Activated naive CD4-positive, alpha-beta T cell (primary cell): ENCODE measurements at places on chromosomes 5 and 9.

- DNase-seq, result no peak
These were observed 213.6 kb downstream of the MAPKAP1 start for GRCh38 chr9:125493384-125493783.

- DNase-seq, result no peak
These were observed 99.9 kb downstream of the FAM174A start for GRCh38 chr5:100634937-100635534.

DNA sequence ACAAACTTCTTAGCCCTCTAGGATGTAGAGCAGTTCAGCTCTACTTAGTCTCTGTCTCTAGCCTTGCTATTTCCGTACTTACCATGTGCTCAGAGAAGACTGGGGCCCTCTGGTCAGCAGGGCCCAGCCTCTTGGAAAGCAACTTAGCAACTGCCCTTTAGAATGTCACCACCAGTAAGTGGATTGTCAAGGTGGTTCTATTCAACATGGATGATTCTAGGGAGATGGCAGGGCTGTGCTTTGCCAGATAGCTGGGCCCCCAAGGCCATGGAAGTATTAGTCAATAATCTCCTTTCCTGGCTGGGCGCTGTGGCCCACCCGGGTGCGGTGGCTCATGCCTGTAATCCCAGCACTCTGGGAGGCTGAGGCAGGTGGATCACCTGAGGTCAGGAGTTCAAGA, 177.6 kb upstream of the MVB12B start:
- no peak for DNase-seq

DNA sequence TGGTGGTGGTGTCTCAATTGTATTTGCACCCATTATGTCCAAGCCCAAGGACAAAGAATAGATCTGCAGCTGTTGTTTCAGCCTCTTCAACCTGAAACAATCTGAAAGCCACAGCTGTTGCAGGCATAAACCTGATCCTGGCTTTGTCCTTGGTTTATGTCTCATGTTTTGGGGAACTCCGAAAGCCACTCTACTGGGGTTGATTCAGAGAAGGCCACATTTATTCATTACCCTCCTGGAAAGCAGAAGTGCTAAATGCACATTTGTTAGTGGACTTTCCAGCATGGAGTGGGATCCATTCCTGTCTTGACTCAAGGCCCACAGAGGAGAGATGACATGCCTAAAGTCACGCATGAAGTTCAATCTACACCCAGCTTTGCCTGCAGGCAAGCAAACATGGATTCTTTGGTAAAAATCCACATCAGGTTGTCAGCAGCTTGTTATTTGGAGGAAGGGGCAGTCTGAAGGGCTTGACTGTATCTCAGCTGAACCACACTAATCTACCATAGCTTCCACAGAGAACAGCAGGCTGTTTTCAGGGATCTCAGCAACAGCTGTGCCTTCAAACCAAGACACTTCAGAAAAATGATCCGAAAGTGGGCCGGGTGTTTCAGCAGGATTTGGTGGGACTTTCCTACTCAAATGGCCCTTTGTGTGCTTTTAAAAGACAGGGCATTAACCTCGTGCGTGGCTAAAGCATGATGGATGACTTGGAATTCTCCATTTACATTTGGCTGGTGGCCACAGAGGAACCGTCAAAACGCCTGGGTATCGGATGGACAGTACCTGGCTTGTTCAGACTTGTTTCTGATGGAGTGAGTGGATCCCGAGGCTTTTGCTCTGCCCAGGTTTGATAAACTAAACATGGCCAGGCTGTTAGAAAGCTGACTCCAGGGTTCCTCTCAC, 36.2 kb upstream of the ADAM19 start:
- DNase-seq, result no peak

DNA sequence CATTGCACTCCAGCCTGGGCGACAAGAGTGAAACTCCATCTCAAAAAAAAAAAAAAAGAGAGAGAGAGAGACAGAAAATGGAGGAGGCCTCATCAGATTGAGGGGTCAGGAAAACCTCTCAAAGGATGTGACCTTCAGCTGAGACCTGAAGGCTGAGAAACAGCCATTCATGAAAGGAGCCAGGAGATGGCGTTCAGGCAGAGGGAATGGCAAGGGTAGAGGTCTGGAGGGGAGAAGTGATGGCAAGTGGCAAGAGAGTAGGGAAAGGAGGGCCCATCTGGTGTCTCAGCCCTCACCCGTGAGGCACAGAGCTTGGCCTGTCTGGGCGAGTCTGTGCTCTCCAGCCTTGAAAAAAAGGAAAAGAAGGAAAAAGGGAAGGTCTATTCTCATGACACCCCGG, 17.0 kb downstream of the CAMK2A start:
- no peak for DNase-seq

- no peak for DNase-seq
These were observed 273.4 kb downstream of the NR3C1 start for GRCh38 chr5:143129910-143130612.

GRCh38 chr5:145922059-145922458, 14.3 kb upstream of the SH3RF2 start:
- no peak for DNase-seq

DNA sequence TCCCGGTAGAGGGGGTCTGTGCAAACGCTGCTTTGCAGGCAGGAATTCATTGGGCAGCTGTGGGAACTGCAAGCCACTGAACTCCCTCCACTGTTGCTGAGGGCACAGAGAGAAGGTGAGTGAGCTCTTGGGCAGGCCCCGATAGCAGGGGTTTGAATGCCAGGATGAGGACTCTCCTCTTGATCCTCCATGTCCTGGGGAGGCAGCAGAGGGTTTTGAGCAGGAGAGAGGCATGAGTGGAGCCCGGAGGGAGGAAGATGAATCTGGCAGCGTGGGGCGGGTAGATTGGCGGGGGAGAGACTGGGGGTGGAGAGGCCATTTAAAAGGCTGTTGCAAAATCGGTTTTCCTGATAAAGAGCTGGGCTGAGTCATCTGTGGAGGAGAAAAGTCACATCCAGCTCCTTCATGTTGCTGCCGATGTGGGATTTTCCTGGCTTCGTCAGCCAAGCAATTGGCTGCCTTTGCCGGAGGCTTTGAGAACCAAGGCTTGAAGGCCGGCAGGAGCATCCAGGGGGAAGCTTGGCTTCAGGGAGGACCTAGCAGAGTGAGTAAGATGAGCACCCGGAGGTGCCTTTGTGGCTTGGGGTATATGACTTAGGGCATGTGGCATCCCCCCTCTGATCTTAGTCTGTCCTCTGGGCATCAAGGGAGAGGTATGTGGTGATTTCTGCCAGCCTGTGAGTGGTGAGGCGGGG, at the start of gene SYNPO:
SYNPO (plus strand) TSS at position 350 of the 695 bp plus-strand sequence. CDS start 7,616 bp downstream, outside the sequence.
- DNase-seq, result no peak

DNA sequence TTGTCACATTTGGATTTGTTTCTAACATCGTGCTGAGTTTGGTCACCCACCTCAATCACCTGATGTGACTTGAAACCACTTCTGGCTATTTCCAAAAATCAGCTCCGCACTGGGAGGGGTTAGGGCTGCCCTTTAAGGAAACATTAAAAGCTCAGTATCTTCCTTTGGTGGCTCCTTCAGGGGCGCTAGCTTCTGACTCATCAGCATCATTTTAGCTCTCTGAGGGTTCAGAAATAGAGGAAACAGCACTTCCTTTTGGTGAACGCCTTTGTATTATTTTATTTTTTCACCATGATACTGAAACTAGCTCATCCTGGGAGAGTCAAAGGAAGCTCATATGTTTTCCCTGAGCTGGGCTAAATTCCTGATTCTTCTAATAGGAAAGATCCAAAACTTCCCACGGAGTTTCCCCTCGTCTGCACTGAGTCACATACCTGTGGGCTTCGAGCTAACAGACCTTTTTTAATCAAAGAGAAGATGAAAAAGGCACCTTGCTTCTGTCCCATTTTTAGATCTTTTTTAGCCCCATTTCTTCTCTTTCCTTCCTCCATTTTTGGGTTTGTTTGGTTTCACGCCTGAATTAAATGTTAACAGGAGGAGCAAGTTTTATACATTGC, 48.2 kb downstream of the ROPN1L start:
- no peak for DNase-seq

DNA sequence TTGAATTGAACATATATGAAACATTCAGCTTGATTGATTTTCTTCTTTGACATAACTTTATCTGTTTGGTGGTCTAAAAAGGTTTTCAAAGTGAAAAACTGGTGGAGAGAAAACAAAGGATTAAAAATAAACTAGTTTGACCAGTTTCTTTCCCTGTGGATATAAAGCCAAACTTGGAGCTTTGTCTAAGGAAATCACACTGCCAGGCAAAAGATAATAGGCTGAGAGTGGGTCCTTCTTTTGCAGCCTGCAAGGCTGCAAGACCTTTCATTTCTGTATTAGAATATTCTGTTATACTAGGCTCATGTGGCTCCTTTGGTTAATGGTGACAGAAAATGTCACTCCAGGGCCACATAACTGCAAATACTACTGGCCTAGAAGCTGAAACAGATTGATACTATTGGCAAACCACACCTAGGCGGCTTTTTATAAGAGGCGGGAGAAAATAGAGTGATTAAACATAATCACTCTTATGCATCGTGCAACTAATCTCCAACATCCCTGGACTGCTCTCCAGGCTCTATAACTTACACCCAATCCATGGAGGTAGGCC, 129.1 kb upstream of the ZNF462 start:
- no peak for DNase-seq

- no peak for DNase-seq
These were observed 266.6 kb upstream of the GAS1 start for GRCh38 chr9:87213948-87214347.

DNA sequence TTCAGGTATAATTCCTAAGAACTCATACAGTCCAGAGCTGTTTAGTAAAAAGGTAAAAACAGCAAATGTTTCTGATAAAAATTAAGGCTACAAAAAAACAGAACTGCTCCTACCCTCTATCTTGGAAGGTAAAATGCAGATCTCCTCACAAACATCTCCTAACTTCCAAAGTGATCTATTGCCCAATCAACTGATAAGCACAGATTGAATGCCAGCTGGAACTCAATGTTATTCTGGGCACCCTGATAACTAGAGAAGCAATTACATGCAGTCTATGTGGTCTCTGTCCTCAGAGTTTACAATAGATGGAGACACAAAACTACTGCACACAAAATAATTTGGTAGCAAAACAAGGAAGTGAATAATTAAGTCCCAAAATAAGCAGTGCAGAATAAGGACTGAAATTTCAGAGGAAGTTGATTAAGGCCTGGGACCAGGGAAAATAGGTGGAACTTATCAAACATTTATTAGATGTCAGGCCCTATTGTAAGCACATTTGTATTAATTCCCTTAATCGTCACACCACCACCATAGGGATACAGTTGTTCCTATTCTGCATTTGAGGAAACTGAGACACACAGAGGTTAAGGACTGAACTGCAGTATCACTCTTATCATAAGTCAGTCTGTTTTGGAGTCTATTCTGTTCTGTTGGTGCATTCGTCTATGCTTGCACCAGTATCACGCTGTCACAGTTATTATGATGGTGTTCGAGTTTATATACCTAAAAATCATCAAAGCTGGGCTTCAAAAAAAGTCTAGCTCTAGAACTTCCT, 102.2 kb upstream of the TARS1 start:
- no peak for DNase-seq

DNA sequence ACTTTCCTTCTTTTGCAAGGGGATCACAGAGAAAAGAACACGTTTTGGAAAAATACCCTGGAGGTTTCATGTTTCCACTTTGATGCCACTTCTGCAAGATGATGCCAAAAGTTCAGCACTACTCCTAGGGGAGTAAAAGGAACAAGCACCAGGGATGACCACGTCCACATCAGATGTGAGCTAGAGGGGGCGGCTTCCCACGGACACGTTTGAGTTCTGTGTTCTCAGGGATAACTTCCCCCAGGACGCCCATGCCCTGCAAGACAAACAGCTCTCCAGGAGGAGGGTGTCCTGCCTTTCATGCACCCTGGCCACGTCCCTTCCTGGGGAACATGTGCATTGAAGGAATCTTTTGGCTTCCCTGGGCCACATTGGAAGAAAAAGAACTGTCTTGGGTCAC, 66.6 kb upstream of the TRIO start:
- DNase-seq, result no peak

DNA sequence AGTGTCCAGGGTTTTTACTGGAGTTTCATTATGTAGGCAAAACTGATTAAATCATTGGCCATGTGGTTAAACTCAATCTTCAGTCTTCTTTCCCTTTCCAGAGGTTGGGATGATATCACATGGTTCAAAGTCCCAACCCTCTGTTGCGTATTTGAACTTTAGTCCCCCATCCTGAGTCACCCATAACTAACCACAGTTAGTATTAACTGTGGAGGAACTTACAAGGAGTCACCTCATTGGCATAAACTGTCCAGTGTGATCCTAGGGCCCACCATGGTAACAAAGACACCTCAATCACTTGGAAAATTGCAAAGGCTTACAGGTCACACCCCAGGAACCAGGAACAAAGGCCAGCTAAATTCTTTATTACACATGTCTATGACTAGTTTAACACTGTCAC, 188.5 kb downstream of the COX7C start:
- DNase-seq, result no peak

DNA sequence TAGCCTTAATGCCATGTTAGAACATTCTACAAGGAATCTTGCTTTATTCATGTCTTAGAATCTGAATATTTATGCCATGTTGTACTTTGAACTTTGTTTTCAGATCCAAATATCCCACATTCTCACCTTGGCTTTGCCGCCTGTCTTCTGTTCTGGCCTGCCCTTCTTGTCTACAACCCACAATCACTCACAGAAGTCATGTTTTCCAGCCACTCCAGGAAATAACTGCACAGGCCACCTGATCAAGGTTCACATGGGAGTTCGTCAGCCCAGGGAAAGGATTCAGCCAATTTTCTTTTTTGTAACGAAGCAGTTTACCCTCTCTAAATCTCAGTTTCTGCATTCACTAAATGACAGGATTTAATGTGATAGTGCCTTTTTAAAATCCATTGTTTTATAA, 70.5 kb downstream of the JAKMIP2 start:
- DNase-seq, result no peak

- no peak for DNase-seq
These were observed 76.5 kb upstream of the CTNNA1 start for GRCh38 chr5:138676556-138677193.

- no peak for DNase-seq
These were observed 38.2 kb upstream of the SEMA4D start for GRCh38 chr9:89536145-89536574.

GRCh38 chr5:125372694-125373631, 626.5 kb upstream of the ZNF608 start:
- DNase-seq, result no peak

DNA sequence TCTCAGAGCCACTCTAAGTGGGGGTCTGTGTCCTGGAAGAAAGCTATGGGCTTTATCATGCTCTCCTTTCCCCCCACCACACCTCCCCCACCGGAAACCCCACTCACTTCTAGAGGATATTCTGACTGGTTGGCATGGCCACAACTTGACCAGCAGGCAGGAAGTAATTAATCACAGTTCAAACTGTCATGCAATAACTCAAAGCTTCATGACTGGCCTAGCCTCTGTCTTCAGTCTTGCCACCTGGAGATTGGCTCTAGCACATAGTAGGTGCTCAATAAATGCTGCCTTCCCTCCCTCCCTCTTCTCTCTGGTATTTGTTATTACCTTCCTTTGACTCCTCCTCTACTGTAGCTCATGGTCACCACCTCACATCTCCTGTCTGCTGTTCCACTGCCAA, 124.7 kb downstream of the GABBR2 start:
- DNase-seq, result no peak

GRCh38 chr5:65441800-65442199, 39.9 kb downstream of the ADAMTS6 start:
- no peak for DNase-seq

GRCh38 chr5:64384765-64385164, 121.0 kb upstream of the RGS7BP start:
- DNase-seq, result no peak

GRCh38 chr5:97967292-97967691, 784.2 kb upstream of the RIOK2 start:
- no peak for DNase-seq

GRCh38 chr9:69471433-69471832, 146.4 kb downstream of the ENTREP1 start:
- DNase-seq, result no peak

- DNase-seq, result no peak
These were observed 561.8 kb downstream of the BNC2 start for GRCh38 chr9:16308645-16309044.
